HuH-7 (cell line): ENCODE measurements at places on chromosomes 6 and 20.

GRCh38 chr6:143598466-143599080 lies 79.2 kb upstream of the PHACTR2 start:
- no peak for DNase-seq

DNA sequence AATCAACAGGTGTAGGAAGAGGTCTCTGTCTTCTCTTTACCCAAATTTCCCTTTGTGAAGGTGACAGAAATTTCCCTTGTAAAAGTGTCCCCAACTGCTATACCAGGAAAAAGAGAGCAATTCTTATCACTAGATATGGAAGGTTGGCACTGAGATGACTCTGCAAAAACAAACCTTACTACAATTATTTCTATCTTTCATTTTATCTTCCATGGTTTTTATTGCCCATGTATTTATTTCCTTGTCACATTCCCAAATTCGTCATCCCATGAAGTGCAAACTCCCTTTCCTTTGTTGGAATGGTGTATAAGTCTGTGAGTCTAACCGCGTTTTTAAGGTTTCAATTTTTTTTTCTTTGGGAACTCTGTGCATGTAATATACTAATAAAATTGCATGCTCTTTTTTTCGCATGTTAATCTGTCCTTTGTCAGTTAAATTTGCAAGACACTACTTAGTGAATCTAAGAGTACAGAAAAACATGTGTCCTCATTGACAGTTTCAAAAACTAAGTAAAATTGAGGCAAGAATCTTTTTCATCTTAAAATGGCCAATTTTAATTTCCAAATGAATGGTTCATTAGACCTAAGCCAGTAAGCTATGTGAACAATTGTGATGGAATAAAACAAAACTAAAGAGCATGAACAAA lies 35.4 kb upstream of the HFE start:
- DNase-seq, result no peak

DNA sequence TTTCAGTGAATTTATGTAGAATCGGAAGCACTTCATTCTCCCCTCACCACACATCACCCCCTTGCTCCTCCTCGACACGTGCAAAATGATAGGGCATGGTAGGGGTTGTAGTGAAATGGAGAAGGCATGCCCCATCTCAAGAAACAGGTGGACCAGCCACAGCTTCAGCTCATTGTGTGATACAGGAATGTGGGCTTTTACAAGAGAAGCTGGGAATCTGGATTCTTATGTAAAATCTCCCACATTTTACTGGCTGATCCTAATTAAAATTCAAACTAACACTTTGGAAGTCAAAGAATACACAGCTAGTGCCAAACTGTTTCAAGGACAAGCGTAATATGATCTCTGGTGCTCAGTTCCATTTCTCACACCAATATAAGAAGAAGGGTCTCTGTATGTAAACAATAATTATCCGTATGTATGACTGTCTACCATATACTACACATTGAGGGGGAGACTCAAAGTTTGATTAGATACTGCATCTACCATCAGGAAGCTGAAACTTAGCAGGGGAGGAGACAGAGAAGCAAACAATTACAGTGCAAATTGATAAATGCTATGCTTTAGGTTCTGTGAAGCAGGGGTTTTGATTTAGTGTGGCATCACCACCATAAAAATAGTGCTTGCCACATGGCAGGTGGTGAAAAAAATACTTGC lies 24.3 kb upstream of the KIAA0408 start:
- no peak for DNase-seq

DNA sequence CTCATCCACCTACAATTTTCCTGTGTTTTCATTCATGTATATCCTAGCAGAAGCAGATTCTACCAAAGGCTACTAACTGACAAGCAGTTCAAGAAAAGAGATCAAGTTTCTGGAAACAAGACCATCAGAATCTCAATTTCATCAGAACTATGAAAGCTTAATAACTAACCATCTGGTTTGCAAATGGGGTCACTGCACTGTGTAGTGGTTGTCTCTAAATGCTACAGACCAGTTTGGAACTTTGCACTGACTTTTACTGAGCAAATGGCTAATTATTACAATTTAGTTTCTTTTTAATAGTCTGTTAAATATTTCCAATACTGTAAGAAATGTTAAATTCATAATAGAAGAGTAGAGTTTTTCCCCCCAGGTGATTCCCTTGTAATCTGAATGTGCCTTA lies 64.5 kb downstream of the REPS1 start:
- no peak for DNase-seq

DNA sequence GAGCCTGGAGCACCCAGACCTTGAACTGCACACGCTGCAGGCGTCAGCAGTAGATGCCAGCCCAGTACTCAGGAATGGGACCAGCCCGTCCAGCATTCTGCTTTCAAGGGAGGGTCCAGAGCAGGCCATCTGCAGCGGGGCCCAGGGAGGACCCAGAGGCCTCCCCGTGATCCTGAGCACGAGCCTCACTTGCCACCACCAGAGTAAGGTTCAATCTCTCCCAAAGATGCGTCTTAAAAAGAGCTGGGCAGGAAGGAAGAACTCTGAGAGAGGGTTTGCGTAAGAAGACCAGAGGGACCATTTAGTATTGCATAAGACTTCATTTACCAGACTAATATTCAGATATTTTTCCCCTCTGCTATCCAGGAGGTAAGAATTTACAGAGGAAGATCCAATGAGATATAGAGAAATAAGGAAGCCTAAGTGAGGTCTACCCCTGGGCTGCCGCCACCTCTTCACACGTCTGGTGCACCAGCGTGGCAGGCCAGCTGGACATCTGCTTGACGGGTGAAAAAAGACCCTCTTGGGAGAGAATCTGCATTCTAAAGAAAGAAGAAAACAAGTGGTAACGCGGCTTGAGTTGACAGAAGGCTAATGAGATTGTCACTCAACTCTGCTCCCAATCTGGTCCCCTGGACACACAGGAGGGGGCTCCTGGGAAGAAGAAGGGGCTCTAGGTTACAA lies 107.3 kb downstream of the PRND start:
- no peak for DNase-seq

GRCh38 chr6:20377623-20378265 lies 23.9 kb upstream of the E2F3 start:
- no peak for DNase-seq

DNA sequence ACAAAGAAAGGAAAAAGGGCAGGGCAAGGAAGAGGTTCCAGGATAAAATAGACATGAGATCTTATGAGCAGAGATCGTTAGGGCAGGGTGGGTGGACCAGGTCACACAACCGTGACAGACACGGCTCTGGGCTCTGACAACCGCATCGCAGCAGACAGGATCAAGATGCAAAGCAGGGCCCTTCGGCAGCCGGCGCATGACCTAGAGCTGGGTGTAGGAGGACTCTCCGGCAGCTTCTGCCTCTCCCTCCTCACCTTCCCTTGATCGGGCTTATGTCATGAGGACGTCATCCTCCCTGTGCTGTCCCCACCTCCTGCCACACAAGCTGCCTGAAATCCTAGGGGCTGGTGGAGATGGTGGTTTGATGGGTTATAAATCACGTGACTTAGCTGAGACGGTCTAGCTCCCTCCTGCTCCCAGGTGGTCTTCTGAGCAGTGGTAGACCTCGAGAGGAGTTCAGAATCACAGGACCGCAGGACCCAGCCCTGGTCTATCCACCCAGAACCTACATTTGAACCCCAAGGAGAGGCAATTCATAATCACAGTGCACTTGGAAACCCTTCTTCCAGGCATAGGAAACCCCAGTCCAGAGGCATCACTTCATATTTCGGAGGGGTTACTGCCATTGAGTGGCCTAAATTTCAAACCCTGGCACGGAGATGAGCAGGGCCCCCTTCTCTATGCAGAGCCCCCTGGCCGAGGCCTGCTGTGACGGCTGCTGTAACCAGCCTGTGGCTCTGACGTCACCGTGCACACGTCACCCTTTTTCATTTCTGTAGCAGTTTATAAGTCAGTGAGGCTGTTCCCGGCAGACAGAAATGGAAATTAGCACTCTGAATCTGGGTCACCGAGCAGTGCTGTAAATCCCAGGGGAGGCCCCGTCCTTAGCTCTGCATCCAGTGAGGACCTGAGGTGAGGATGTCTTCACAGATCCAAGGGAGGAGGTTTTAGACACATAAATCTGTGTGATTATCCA lies 8.7 kb upstream of the CCR6 start:
- DNase-seq, result no peak
